ENCODE measurements at places on chromosomes 6 and 20.

GRCh38 chr6:128882991-128883611 is at the start of gene LAMA2:
LAMA2 (plus strand) TSS chr6:128883138; CDS start chr6:128883246, 108 bp downstream.
- DNase-seq, result no peak

- DNase-seq, result no peak
Measured at GRCh38 chr6:38284802-38285394, 354.8 kb downstream of the BTBD9 start.

GRCh38 chr20:1423625-1424106 is 30.8 kb upstream of the FKBP1A start:
- peak; percentile 18 for DNase-seq

GRCh38 chr20:50915424-50915823 is 15.8 kb downstream of the ADNP start:
- no peak for DNase-seq
